ENCODE measurements at places on chromosomes 6 and 20. TPM values are rescaled to one million over a fixed set of nuclear protein-coding genes. Genes with fewer than 3 reads are reported as not detected.

Gene TBCC
- 45.9 TPM for total RNA-seq

Gene EFCAB8
- total RNA-seq, result not detected

Gene MAP7
- 6.9 TPM for total RNA-seq

Gene C20orf204
- 3.7 TPM for total RNA-seq

Gene LIME1
- total RNA-seq, result 3.5 TPM

Gene CASS4
- 0.69 TPM for total RNA-seq

Gene HTR1E
- 3.7 TPM for total RNA-seq

Gene NHSL1
- 24.0 TPM for total RNA-seq

Gene RUNX2
- 0.23 TPM for total RNA-seq

Gene UBE2C
- 7.6 TPM for total RNA-seq

Gene SEC23B
- 63.2 TPM for total RNA-seq

Gene MMP24
- total RNA-seq, result 80.5 TPM

Gene TBC1D22B
- total RNA-seq, result 13.8 TPM

Gene MAK
- total RNA-seq, result 2.1 TPM

Gene LY6G6F
- total RNA-seq, result not detected

Gene OOEP
- total RNA-seq, result not detected

Gene SMLR1
- not detected for total RNA-seq

Gene PTK6
- total RNA-seq, result not detected
